ENCODE measurements at places on chromosomes 5 and 9.

DNA sequence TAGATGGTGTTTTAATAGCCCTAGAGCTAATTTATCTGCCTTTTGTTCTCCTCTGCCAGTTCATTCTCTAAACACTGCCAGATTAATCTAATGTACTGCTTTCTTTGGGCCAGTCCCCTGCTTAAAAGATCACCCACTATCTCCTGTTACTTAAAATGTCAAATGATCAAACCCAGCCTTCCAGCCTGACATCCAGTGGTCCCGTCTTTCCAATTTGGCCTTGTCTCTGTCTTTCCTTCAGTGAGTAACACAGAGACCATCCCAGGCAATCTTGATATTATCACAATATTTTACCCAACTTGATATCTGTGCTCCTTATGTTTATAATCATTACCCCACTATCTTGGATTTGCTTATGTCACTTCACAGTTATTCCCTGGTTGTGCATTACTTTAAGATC, 12.0 kb downstream of the PRR16 start:
- no peak for DNase-seq

GRCh38 chr5:151063142-151063989, 17.5 kb downstream of the TNIP1 start:
- no peak for DNase-seq

DNA sequence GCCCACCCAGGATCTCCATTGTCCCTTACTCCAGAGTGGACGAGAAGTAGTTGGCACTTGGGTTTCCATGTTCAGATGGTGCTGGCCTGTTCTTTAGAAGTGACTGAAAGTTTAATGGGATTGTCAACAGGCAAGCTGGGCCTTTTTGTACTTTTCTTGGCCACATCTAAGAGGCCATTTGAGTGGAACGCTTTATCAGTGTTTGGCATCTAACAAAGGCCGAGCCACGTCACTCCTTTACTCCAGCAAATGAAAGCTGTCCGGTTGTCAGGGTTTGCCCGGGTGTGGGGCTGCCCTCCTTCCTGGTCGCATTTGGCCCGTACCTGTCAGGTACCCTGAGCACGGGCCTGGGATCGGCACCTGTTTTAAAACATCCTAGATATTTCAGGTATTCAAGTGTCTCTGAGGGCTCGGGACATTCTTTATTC, 71.5 kb downstream of the RCL1 start:
- DNase-seq = no peak

GRCh38 chr5:54570916-54571315, 53.4 kb downstream of the SNX18 start:
- DNase-seq = no peak

- no peak for DNase-seq
Measured at GRCh38 chr9:37928552-37929430, 24.9 kb upstream of the SLC25A51 start.

GRCh38 chr5:35828082-35828598, 28.6 kb upstream of the IL7R start:
- no peak for DNase-seq

DNA sequence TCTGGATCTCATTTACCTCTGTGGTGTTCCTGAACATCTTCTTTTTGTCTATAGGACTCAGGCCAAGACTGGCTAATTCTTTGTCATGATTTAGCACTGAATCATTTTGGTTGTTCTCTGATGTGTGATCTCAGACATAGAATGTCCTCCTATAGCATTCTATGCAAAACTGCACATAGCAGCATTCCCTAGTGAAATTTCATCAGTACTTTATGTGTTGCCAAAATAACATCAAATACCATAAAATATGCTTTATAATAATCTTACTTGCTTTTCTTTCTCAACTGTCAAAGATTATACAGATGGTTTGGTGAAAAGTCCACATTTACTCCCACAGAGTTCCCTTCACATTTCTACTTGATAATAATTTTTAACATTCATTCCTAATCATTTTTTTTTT, 115.7 kb upstream of the MPDZ start:
- no peak for DNase-seq

DNA sequence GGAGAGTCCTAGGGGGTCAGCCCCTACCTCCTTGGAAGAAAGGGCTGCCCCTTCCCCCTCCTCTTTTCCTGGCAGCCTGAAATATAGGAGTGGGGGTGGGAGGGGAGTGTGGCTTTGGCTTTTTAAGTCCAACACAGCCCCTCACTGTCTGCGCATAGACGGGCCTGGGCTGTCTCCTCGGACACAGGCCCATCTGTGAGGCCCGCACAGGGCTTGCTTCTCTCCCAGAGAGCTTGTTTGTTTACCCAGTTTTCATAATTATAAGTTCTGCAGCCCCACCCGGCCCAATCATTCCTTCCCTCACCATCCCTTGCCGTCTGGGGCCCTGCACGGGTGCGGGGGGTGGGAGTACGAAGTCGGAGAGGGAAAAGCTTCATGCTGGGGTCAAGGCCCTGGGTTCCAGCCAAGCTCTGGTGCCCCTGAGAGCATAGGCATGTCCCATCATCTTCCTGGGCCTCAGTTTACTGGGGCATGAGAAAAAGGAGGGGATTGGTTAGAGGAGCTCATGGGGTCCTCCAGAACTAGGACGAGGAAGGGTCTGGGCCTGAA, 54.0 kb upstream of the STXBP1 start:
- no peak for DNase-seq

GRCh38 chr5:143134269-143134668, 269.2 kb downstream of the NR3C1 start:
- DNase-seq = no peak

DNA sequence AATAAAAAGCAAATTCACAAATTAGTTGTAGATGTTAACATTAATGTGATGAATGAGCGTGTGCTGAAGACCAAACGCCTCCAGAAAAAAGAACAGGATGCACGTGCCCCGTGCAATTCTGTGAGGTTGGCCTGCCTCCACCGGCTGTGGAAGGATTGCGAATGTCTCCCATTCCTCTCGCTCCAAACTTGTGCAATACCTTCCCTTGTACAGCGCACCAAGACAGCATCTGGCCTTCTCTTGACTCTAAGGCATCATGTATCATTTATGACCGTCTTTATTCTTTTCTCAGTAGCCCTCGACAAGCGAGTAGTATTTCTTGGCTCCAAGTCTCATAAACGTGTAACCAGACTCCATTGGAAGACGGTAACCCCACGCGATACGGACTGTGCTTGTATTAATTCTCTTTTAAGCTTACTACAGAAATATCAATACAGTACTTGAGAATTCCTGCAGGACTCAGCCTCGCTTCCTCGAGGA, 1.5 kb upstream of the TESK1 start:
- DNase-seq = no peak

DNA sequence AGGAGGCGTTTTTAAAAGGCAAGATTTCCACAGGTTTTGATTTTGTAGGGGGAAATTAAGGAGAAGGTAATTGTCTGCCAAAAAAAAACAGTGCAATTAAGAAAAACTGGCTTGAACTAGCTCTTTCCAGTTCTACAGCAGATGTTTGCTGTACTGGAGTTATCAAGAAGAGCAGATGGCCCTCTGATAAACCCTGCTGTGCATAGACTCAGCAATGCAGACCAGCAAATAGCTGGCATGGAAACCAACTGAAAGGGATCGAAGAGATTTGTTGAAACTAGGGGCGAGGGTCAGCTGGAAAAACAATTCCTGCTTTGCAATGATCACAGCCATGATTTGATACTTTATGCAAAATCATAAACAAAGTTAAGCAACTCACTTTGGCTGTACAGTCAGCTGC, 17.8 kb upstream of the BHMT start:
- no peak for DNase-seq

GRCh38 chr9:120767451-120767850, 25.8 kb downstream of the FBXW2 start:
- DNase-seq = no peak

DNA sequence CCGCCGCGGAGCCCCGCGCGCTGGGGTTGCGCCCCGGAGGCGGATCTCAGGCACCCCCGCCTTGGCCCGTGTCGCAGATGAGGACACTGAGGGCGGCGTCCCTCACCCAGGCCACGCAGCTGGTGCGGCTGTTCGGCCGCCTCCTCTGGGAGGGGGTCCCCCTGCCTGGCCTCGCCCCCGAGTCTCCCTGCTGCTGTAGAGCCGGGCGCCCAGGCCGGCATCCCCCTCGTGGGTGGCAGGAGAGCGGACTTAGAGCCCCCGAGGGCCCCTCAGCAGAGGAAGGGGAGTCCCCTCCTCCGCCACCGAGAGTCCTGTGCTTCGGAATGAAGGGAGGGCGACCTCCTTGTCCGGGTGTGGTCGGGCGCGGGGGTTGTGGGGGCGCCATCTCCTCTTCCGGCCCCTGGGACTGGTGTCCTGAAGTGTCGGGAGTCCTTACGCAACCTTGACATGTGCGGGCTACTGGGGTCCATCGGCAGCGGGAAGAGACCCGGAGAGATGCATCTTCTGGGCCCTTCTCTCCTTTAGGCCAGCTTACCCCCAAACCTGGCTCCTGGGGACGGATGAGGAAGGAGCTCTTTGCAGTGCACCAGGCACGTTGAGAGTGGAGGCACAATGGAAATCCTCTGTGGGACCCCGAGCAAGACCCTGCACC, 11.7 kb upstream of the EXOSC2 start:
- DNase-seq = peak; percentile 75

DNA sequence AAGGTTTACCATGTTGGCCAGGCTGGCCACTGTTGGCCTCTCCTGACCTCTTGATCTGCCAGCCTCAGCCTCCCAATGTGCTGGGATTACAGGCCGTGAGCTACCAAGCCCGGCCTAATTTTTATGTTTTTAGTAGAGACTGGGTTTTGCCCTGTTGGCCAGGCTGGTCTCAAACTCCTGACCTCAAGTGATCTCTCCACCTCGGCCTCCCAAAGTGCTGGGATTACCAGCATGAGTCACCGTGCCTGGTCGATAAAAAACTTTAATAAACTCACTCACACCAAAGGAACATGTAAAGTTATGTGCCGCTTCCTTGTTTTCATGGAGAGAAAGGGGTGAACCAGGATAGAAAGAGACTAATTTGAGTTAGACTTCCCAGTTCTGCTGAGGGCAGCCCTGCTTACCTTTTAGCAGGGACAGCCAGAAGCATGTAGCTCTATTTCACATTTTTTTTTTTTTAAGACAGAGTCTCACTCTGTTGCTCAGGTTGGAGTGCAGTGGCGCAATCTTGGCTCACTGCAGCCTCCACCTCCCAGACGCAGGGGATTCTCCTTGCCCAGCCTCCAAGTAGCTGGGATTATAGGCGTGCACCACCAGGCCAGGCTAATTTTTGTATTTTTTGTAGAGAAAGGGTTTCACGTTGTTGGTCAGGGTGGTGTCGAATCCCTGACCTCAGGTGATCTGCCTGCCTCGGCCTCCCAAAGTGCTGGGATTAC, 11.4 kb upstream of the HAUS6 start:
- DNase-seq = no peak

DNA sequence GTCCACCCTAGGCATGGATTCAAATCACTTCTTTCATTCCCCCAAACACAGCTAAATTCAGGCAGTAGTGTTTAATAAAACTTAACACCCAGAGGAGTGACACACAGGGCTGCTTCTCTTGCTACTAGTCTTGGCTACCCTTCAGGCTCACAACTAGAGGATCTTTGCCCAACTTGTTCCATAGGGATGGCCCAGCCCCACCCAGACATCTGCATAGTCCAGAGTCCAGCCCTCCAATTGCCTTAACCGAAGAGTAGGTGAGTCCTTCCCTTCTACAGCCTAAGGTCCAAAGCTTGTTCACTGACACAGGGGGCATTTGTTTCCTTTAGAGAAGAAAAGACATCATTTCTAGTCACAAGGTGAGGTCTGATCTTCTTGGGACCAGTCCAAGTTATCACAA, 15.2 kb upstream of the RXFP3 start:
- no peak for DNase-seq

DNA sequence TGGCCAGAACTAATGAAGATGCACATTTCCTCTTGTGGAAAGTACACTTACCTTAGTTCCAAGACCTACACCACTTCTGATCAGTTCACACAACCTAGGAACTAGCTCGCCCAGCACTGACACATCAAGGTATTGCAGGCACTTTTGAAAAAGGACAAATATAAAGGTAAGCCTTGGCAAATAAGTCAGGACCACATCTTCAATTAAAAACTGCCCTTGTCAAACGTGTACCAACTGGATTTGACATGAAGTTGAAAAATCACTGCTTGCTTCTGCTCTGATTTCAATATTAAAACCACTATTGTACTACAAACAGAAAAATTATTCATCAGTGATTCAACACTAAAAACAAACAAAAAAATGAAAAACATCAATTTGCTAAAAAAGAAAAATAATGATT, 45.0 kb upstream of the OR2K2 start:
- no peak for DNase-seq

DNA sequence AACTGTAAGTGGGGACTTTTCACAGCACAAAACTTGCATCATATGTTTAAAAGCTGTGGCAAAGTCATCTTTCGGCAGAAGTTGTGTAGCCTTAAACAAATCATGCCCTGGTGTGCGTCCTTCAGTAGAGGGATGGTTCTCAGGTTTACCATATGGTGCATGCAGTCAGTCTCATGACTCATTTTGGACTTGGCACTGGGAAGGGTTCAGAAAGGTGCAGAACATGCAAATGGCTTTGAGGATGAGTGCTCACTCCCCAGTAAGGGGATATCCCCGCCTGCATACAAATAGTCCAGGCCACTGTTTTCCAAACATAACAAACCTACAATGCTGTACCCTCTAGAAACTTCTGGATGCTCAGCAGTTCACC, 260.3 kb downstream of the NDUFS4 start:
- DNase-seq = peak; percentile 32

DNA sequence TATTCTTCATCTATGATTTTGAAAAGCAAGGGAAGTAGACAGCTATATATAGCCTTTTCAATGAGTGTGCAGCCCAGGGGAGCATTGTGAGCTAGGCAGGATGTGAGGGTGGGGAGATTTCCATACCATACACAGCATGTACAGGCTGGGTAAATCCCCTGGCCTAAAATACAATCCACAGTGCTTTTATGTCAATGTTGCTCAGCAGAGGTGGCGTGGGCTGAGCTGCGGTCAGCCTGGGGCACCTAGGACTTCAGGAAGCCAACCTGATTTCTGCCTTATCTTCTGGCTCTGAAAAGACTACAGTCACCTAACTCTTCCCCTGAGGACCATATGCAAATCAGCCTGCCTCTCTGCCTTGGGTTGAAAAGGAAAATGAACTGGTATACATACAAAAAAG, 6.3 kb upstream of the GARIN3 start:
- DNase-seq = peak; percentile 80

- DNase-seq = no peak
Measured at GRCh38 chr5:159817262-159818029, 98.8 kb upstream of the ADRA1B start.

DNA sequence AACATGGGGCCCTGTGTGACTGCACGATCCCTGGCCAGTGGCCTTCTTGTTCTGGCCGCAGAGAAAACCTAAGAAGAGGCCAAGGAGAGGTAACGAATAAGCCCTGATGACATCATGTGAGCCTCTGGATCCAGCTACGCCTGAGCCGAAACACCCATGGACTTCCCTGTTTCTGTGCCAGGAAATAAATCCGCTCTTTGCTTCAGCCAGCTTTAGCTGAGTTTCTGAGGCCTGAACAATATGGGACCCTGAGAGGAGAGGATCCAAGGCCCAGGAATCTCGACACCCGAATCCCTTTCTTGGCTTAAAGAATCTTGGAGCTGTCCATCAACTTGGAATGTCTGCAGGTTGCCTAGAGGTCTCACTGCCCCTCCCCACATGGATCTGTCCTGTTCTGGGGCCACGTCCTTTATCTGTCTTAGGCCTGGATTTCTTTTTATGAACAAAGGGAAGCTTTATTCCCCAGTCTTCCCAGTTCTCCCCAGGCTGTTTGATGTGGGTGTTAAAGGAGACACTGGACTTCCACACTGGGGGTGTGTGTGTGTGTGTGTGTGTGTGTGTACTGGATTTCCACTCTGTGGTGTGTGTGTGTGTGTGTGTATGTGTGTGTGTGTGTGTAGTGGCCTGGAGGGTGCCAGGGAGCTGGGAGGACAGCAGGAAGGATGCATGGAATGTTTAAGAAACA, 13.7 kb downstream of the IER5L start:
- no peak for DNase-seq

GRCh38 chr5:30831123-30831522, 362.4 kb upstream of the CDH6 start:
- DNase-seq = no peak
